ENCODE measurements at places on chromosomes 3 and 15. TPM values are rescaled to one million over a fixed set of nuclear protein-coding genes. Genes with fewer than 3 reads are reported as not detected.

The AADACL2 gene
- not detected for total RNA-seq

The TMEM115 gene
- 19.8 TPM for total RNA-seq

The GABRG3 gene
- not detected for total RNA-seq

The NXPE3 gene
- total RNA-seq, result 19.6 TPM

The SCN11A gene
- total RNA-seq, result 0.03 TPM

The DHX36 gene
- total RNA-seq, result 77.2 TPM

The TPRG1 gene
- 9.7 TPM for total RNA-seq

GRCh38 chr3:33075995-33076394 is 21.0 kb downstream of the GLB1 start:
- peaks cover 13% of the 10 kb centered on the region for H3K36me3 ChIP-seq
- H3K27ac ChIP-seq, result no peak overlapping the region
- H3K4me3 ChIP-seq, result no peak overlapping the region
- H3K4me1 ChIP-seq, result peaks cover 41% of the 10 kb centered on the region

GRCh38 chr3:133468251-133468721 is 68.4 kb downstream of the BFSP2 start:
- H3K27ac ChIP-seq, result no peak overlapping the region
- no peaks in the 10 kb centered on the region for H3K36me3 ChIP-seq
- peaks cover 29% of the 10 kb centered on the region for H3K4me1 ChIP-seq
- no peaks in the 10 kb centered on the region for H3K27me3 ChIP-seq

GRCh38 chr3:169241630-169241990 is 421.9 kb downstream of the MECOM start:
- DNase-seq, result no peak
- H3K36me3 ChIP-seq, result no peaks in the 10 kb centered on the region
- peaks cover 29% of the 10 kb centered on the region for H3K27me3 ChIP-seq
- H3K27ac ChIP-seq, result no peak overlapping the region
- no peak overlapping the region for H3K4me3 ChIP-seq
- H3K4me1 ChIP-seq, result no peaks in the 10 kb centered on the region

DNA sequence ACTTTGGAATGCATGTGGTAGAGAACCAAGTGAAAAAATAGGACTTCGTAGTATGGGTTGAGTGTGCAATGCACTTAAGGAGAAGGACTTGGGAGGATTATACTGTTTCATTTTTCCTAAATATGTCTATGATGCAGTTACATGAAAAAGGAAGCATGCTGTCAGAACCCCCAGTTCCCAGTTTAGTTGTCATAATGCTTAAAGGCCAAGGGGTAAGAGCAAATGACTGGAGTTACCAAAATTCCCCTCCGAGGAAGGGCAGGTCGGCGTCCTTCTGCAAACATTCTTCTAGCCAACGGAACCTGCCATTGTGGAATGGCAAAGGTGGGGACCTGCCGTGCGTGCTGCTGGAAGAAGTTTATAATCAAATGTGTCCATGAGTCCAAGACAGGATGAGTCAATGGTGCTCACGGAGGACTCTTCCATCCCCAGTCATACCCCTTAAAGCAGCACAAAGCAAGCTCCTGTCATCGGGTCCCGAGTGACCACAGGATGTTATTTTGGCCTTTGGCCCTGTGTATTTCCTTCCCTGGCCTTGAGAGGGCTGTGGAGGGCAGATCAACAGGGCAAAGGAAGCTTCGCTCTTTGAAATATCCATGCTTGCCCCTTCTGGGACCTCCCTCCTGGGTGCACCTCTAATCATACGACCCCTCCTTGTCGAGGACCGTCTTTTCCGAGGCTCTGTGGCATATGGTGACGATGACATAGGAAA is 93.2 kb downstream of the SLCO3A1 start:
- peaks cover 27% of the 10 kb centered on the region for H3K4me1 ChIP-seq
- H3K4me3 ChIP-seq, result no peak overlapping the region
- no peak for DNase-seq
- no peaks in the 10 kb centered on the region for H3K27me3 ChIP-seq
- no peaks in the 10 kb centered on the region for H3K36me3 ChIP-seq

- no peak overlapping the region for H3K27ac ChIP-seq
- DNase-seq, result peak; percentile 46
- H3K4me1 ChIP-seq, result no peaks in the 10 kb centered on the region
- no peak overlapping the region for H3K4me3 ChIP-seq
Observed at GRCh38 chr15:51917493-51917892, 54.1 kb downstream of the LEO1 start.

GRCh38 chr3:17444865-17445264 is 297.6 kb downstream of the TBC1D5 start:
- no peaks in the 10 kb centered on the region for H3K27me3 ChIP-seq
- H3K36me3 ChIP-seq, result peaks cover 8% of the 10 kb centered on the region
- no peak overlapping the region for H3K27ac ChIP-seq
- DNase-seq, result no peak
- no peaks in the 10 kb centered on the region for H3K4me1 ChIP-seq

DNA sequence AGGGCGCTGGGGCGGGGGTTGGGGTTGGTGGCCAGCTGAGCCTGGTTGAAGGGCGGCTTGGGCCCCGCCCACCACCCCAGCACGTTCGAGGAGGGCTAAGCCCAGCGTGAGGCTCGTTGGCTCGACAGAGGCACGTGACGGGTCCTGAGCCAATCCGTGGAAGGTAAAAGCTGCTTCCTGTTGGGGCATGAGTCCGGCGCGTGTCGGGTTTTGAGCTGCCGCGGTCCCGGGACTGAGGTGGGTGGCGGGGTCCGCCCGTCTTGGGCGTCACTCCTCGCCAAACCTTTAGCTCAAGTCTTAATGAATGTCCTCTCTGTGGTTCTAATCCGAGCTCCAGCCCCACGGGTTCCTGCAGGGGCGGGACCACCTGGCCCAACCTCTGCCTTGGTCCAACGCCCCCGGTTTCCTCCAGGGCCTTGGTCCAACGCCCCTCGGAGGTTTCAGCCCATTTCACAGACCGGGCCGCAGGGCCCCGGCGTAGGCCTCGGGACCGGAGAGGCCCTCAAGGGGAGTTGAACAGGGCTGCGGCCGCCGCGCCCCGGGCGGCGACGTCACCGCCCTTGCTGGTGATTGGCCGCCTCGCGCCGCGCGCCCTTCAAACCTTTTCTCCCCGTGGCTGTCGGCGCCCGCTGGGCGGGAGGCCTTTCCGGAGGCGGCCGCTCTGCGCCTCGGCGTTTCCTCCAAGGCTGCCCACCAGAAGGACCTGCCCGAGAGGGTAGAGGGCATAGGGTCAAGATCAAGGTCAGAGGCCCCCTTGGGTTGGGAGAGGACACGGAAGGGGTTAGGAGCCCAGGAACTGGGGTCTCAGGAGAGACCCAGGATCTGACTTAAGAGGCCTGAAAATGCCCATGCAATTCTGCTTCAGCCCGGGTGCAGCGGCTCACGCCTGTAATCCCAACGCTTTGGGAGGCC is at the start of gene RCCD1:
RCCD1 (plus strand) TSS at position 173 of the 912 bp plus-strand sequence. CDS start 1,851 bp downstream, outside the sequence.
- no peaks in the 10 kb centered on the region for H3K27me3 ChIP-seq
- peaks cover 21% of the 10 kb centered on the region for H3K4me1 ChIP-seq
- DNase-seq, result peak; percentile 97
- peaks cover 41% of the 10 kb centered on the region for H3K36me3 ChIP-seq
- H3K27ac ChIP-seq, result peak within 1 kb of the TSS; percentile 95
- H3K4me3 ChIP-seq, result peak within 1 kb of the TSS; percentile 86

- H3K27me3 ChIP-seq, result peaks cover 29% of the 10 kb centered on the region
- no peaks in the 10 kb centered on the region for H3K4me1 ChIP-seq
- H3K4me3 ChIP-seq, result no peak overlapping the region
Observed at GRCh38 chr15:77840991-77841775, 208.5 kb upstream of the LINGO1 start.

GRCh38 chr3:52130966-52131622 is 23.1 kb downstream of the POC1A start:
- H3K27me3 ChIP-seq, result no peaks in the 10 kb centered on the region
- no peak overlapping the region for H3K27ac ChIP-seq
- H3K36me3 ChIP-seq, result peaks cover 5% of the 10 kb centered on the region
- H3K4me3 ChIP-seq, result no peak overlapping the region

DNA sequence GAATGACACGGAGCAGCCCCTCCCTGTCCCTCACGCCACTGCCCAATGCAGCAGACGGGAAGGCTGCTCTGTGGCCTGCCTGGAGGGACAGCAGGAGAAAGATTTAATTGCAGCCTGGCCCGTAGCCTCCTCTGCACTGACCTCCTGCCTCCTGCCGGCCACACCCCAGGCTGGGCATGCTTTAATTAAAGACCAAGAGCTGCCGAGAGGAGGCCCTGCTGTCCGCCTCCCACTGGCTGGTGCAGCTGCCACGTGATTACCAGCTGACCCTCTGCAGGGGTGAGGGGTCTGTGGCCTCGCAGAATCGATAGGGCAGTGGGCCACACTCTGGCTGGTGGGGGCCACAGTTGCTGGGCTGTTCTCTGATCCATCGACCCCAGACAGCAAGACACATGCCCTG is 100.2 kb upstream of the PRR23E start:
- peaks cover 5% of the 10 kb centered on the region for H3K27me3 ChIP-seq
- H3K27ac ChIP-seq, result no peak overlapping the region
- DNase-seq, result no peak
- no peaks in the 10 kb centered on the region for H3K36me3 ChIP-seq

- DNase-seq, result no peak
- peaks cover 17% of the 10 kb centered on the region for H3K4me1 ChIP-seq
- no peak overlapping the region for H3K27ac ChIP-seq
Observed at GRCh38 chr3:57064001-57064400, 3.5 kb downstream of the SPATA12 start.

DNA sequence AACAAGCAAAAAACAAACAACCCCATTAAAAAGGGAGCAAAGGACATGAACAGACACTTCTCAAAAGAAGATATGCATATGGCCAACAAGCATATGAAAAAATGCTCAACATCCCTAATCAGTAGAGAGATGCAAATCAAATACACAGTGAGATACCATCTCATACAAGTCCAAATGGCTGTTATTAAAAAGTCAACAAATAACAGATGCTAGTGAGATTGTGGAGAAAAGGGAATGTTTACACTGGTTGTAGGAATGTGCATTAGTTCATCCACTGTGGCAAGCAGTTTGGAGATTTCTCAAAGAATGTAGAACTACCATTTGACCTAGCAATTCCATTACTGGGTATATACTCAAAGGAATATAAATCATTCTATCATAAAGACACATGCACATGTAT is 44.5 kb downstream of the RIOX2 start:
- no peak overlapping the region for H3K27ac ChIP-seq
- no peaks in the 10 kb centered on the region for H3K27me3 ChIP-seq
- DNase-seq, result no peak

GRCh38 chr3:126261037-126261436 is 80.7 kb upstream of the ALDH1L1 start:
- no peaks in the 10 kb centered on the region for H3K36me3 ChIP-seq
- H3K4me3 ChIP-seq, result no peak overlapping the region
- H3K27ac ChIP-seq, result no peak overlapping the region

DNA sequence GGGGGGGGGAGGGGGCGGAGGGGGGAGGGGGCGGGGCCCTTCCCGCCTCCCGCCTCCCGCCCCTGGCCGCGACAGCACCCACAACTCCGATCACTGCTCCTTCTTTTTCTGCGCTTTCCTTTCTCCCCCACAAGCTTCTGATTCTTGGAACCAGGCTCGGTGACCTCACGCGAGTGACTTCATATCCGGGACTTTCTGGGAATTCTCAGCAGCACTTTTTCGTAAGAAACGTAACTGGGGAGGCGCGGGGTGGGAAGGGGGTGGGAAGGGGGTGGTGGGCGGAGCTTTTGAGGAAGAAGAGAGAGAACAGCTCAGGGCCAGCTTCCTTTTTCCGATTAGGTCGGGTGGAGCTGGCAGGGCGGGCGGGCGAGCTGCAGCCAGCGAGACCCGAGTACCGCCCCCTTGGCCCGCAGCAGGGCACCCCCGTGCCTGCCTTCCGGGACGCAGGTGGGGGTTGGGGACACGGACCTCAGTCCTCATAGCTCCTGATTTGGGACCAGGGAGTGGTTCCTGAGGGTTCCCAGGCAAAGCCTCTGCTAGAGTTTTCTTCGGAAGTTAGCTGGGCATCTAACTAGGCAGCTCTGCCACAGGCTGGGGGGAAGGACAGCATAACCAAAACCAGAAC is 14.6 kb downstream of the XIRP1 start:
- H3K36me3 ChIP-seq, result peaks cover 8% of the 10 kb centered on the region
- DNase-seq, result peak; percentile 83

- no peak overlapping the region for H3K4me3 ChIP-seq
- no peak for DNase-seq
- no peak overlapping the region for H3K27ac ChIP-seq
- H3K36me3 ChIP-seq, result no peaks in the 10 kb centered on the region
- H3K27me3 ChIP-seq, result no peaks in the 10 kb centered on the region
- H3K4me1 ChIP-seq, result no peaks in the 10 kb centered on the region
Observed at GRCh38 chr3:191120447-191121298, 78.4 kb upstream of the OSTN start.

GRCh38 chr15:70240082-70240481 is 142.4 kb upstream of the TLE3 start:
- H3K4me3 ChIP-seq, result no peak overlapping the region
- no peaks in the 10 kb centered on the region for H3K36me3 ChIP-seq
- H3K27me3 ChIP-seq, result peaks cover 20% of the 10 kb centered on the region
- no peak for DNase-seq
- peaks cover 59% of the 10 kb centered on the region for H3K4me1 ChIP-seq

DNA sequence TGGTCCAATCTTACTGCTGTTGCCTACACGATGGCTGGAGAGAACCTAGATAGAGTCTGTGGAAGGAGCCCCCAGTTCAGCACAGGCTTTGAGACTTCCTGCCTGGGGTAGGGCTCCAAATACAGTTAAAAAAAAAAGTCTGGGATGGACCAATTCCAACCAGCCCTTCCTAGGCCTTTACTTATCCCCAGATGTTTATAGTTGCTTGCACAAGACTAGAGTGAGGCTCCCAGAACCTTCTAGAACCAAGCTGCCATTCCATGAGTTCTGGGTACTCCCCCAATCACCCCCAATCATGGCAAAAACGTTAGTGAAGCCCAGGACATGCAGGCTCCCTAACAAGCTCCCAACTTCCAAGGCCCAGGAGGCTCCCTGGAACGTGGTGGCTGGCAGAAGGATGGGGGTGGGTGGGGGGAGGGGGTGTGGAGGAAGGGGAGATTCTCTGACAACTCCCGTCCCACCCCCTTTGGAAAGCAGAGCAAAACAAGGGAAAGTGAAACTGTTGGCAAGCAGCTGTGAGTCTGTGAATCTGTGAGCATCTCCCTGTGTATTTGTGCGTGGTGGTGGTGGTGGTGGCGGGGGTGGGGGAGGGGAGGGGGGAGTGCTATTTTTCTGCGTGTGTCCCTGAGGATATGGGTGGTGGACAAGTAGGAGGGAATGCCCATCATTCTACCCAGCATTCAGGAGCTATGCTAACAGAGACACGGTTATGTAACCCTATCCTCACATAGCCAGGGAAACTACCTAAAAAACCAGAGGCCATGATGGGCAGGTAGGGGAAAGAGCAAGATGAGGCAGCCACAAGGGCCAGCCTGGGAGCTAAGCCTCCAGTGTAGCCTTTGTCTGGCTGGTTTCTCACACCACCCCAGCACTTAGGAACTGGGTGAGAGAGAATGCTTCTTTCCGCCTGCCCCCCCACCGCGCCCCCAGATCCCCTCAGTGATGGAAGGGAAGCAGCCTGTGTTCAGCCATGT is 2.0 kb downstream of the MST1R start:
- H3K36me3 ChIP-seq, result peaks cover 2% of the 10 kb centered on the region
- no peaks in the 10 kb centered on the region for H3K27me3 ChIP-seq
- no peak overlapping the region for H3K27ac ChIP-seq
- no peak for DNase-seq
- H3K4me1 ChIP-seq, result peaks cover 31% of the 10 kb centered on the region

GRCh38 chr3:138078096-138078495 is 37.3 kb downstream of the DZIP1L start:
- H3K27me3 ChIP-seq, result peaks cover 30% of the 10 kb centered on the region
- H3K4me1 ChIP-seq, result peaks cover 25% of the 10 kb centered on the region
- DNase-seq, result no peak
- no peak overlapping the region for H3K27ac ChIP-seq
- H3K36me3 ChIP-seq, result no peaks in the 10 kb centered on the region
- H3K4me3 ChIP-seq, result no peak overlapping the region

- no peak overlapping the region for H3K4me3 ChIP-seq
- H3K27ac ChIP-seq, result no peak overlapping the region
- H3K36me3 ChIP-seq, result no peaks in the 10 kb centered on the region
Observed at GRCh38 chr15:66830358-66830757, 128.3 kb downstream of the SMAD6 start.

- no peak overlapping the region for H3K4me3 ChIP-seq
- H3K4me1 ChIP-seq, result no peaks in the 10 kb centered on the region
- peaks cover 1% of the 10 kb centered on the region for H3K36me3 ChIP-seq
Observed at GRCh38 chr3:189477614-189478013, 153.6 kb upstream of the TP63 start.

Measured in activated CD8-positive, alpha-beta memory T cell treated with anti-CD3 and anti-CD28 coated beads, Interleukin-2, amount 10 ng/mL, durations not matched to agents 7 days and 5 days (primary cell).